ENCODE measurements at places on chromosomes 4 and X.

GRCh38 chr4:51884606-51885005 lies 41.7 kb downstream of the DCUN1D4 start:
- no peak for DNase-seq

DNA sequence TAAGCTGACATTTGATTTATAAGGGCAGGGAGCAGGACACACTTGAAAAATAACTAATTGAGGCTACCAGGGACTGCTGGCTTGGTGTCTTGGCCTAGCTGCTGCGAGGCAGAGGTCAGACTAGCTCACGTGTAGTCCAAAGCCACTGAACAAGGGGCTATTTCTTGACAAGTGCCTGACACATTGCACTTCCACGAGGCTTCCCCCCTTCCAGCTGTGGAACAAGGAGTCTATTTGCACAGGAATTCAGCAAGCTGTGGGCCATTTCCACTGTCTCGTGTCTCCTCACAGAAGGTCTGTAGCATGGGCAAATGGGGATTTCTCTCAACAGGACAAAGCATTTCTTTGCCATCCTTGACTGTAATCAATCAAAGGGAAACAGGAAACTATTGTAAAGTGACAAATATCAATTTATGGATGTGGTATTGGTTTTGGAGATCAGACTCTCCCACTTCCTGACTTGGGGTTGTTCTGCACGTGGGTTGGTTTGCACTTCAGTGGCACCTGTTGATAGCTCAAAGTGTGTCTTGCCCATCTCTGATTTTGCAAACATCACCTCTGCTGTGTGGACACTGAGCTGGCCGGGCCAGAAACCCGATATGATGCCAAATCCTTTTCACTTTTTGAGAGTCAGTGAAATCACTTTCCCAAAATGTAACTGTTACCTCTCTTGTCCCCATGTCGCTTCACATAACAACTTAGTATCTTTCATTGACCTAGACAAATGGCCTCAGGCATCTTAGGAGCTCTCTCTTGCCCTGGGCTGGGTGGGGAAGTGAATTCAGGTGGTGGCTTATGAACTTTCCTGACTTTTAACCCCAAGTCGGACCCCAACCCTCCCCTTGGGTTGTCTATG lies 107.4 kb upstream of the MAMLD1 start:
- DNase-seq, result no peak

DNA sequence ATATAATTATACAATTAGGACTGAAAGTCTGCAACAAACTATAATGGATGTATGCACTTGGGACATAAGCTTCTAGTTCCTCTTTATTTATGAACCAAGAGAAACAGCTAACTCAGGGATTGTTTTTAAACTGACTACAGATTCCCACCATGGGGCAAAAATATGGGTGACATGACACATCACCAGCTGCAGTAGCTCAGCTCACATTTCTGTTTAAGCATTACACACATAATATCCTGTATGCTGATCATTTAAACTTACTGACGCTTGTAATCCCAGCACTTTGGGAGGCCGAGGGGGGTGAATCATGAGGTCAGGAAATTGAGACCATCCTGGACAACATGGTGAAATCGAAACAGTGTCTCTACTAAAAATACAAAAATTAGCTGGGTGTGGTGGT lies 11.5 kb downstream of the FGB start:
- DNase-seq, result no peak

- no peak for DNase-seq
Observed at GRCh38 chr4:48138936-48139335, 4.9 kb upstream of the TXK start.

DNA sequence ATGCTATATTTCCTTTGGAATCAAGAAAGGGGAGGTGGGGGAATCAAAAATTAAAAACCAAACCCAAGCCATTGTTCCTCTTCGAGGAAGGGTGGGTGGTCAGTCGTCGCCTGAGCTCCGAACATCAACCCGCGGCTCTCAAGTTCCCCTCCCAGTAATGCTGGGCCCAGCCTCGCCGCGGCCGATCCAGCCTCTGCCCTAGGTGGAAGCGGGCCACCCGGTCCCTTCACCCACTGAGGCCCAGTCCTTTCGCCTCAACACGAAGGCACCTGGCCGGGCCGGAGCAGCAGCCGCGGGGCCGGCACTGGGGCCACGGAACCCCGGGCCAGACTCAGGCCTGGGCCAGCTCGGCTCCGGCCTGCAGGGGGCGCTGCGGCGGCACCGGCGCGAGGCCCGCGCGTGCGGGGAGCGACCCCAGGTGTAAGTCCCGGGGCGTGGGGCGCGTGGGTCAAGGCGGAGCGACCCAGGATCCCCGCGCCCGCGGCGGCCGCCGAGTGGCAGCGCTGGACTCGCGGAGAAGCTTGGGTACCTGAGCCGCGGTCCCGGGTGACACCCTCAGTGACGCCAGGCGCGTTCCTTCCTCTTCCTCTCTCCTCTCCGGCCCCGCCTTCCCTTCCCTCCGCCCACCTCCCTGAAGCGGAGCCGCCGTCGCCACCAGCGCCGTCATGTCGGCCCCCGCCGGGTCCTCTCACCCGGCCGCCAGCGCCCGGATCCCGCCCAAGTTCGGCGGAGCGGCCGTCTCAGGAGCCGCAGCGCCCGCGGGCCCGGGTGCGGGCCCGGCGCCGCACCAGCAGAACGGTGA lies at the start of gene SEC24B:
TSS of gene SEC24B (plus strand) at position 611 of the 802 bp plus-strand sequence. CDS start at position 666, 55 bp downstream.
- DNase-seq, result peak; percentile 96

GRCh38 chrX:79138658-79139241 lies 5.7 kb upstream of the GPR174 start:
- peak; percentile 94 for DNase-seq

DNA sequence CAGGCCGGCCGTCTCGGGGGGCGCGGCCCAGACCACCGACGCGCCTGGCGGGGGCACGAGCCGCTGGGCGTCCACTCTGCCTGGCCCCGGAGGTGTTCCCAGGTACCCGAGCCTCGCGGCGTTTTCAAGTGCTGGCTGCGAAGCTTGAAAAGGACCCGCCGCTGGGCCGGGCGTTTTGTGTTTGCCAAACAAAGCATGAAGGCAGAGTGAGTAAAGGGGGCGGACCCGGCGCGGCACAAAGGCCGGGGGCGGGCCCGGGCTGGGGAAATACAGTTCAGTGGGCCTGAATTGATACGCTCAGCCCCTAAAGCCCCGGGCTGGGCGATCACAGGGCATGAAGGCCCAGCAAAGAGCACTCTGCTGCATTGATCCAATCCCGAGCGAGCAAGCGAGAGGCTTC lies 65.4 kb downstream of the SOX3 start:
- no peak for DNase-seq

- no peak for DNase-seq
Observed at GRCh38 chrX:136476501-136476900, 11.2 kb upstream of the BRS3 start.
